ENCODE measurements at places on chromosomes 11 and 22. TPM values are rescaled to one million over a fixed set of nuclear protein-coding genes. Genes with fewer than 3 reads are reported as not detected.

Gene OR10D3
- total RNA-seq: not detected

Gene JAML
- total RNA-seq: not detected

Gene SCO2
- total RNA-seq: 3.2 TPM

Gene ISX
- not detected for total RNA-seq

Gene SLC37A2
- 0.15 TPM for total RNA-seq

Gene MS4A12
- not detected for total RNA-seq

Gene MYBPC3
- not detected for total RNA-seq

Gene E2F8
- 6.9 TPM for total RNA-seq

Gene MUC5AC
- 3.8 TPM for total RNA-seq

Gene MORC2
- 15.4 TPM for total RNA-seq

Gene RAG2
- not detected for total RNA-seq

Gene TMEM191B
- total RNA-seq: 0.26 TPM

Data from A549 treated with CpdA at 1 μM for 4 hours (cell line).